Amygdala (tissue), 56 donors: ENCODE measurements at places on chromosomes 5 and 9.

GRCh38 chr9:68454579-68455334 is 85.9 kb downstream of the TMEM252 start:
- no peak for DNase-seq

GRCh38 chr9:137828527-137829259 is 48.9 kb upstream of the CACNA1B start:
- DNase-seq: no peak

- no peak for DNase-seq
Measured at GRCh38 chr5:112238473-112238872, 180.6 kb downstream of the EPB41L4A start.

DNA sequence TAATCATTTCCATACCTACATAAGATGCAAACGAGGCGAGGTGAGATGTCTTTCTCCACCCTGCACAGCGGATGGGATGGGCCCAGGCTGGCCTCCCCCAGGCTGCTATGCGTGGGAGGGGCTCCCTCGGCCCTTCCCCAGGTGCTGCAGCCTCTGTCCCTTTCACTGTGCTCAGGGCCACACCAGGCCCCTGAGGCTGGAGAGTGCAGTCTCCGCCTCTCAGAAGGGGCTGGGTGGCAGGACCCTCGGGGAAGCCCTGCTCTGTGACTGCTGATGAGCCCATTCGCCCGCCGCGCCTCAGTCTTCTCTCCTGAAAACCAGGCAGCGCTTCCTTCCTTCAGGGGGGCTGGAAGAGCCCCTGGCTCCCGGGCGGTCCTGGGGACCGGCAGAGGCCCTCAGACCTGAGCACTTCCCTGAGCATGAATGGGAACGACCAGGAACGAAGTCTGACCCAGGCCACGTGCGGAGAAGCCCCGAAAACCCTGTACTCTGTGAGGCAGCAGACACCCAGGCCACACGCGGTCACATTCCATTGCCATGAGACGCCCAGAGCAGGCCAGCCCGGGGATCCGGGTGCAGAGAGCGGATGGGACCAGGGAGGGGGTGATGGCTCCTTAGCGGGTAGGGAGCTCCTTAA is 21.9 kb upstream of the NOTCH1 start:
- DNase-seq: no peak

DNA sequence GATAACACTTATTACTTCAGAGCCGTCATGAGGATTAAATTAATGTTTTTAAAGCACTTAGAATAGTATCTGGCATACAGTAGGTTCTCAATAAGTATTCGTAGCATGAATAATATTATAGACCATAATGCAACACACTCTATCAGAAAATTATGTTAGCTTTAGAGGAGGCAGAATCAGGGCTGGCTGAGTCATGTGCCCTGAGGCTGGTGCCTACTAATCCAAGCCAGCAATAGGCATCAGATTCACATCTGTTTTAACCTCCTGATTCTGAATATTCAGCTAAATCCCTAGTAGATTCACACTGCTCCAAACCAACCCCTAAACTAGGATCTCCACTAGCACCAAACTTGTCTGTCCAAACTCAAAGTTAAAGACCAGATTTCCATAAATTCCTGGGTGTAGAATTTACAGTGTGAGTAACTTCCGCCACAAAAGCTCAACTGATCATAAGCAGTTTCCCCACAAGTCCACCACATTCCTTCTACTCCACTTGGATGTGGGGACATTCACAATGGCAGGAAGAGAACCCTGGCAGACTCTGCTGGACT is 170.0 kb upstream of the DAPK1 start:
- no peak for DNase-seq

DNA sequence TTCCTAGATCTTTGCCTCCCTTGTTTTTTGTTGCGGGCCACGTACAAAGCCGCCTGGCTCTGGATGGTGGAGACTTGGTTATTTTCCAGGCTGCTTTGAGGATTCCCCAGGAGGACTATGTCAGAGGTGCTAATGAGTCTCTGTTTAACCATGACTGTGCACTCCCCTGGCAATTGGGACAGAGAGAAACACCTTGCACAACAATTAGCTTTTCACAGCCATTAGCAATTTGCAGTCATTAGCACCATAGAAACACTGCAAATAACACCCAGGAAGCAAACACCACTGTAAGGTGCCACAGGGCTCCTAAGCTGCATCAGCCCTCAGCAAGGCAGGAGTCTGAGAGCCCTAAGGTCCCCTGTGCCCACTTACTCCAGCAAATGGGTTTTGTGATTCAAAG is 201.0 kb upstream of the VLDLR start:
- DNase-seq: no peak
